Effector CD8-positive, alpha-beta T cell (primary cell): ENCODE measurements at places on chromosomes 7 and 10.
A peak's percentile ranks its signal among the peaks of the same experiment; 100 is the strongest.

- no peak for DNase-seq
Measured at GRCh38 chr7:148856891-148857290, 27.2 kb downstream of the EZH2 start.

DNA sequence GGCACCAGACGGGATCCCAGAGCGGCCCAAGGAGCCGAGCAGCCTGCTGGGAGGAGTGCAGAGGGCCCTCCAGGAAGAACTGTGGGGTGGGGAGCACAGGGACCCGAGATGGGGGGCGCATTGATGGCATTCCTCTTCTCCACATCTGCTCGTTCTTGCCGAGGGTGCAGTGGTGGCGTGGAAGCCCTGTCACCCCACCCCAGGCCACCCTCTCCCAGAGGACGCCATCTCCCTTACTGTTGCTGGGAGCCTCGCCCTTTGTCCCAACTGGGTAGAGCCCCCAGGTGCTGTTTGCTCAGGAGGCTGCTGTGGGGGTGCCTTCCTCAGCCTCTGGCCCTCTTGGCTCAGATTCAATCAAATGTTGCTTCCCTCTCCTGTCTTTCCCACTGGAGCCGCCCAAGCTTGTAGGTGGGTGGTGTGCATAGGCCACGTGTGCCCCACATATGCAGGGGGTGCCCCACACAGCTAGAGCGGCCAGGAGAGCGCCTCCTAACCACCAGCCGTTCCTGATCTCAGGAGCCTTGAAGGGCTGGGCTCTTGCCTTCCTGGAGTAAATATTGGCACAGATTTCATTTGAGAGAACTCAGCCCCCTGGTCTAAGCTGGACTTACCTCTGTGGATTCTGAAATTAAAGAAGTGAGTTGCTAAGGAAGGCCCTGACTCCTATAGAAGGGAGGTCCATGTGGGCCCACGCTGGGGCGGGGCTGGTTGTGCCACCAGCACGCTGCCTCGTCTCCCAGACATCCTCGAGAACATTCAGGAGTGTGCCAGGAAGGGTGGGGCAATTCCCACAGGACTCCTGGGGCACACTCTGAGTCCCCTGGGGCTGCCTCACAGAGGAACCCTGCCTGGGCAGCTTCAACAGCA lies 39.2 kb downstream of the ZNF467 start:
- no peak for DNase-seq

DNA sequence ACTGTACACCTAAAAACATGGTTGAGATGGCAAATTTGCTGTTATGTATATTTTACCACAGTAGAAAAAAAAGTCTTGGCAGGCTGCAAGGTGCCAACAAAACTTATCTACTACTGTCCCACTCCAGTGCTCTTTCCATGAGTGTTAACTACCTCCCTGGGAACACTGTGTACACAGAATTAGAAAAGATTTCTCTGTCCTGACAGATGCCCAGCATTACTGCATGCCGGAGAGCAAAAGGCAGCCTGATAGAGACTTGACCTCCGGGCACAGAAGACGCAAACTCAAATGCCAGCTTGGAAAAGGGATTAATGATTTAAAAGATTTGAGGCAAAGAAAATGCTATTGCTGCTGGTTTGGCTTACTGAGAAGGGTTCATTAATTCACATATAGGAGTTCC lies 228.8 kb downstream of the TMEM178B start:
- no peak for DNase-seq

GRCh38 chr10:125102246-125102645 lies 58.1 kb downstream of the CTBP2 start:
- no peak for DNase-seq

DNA sequence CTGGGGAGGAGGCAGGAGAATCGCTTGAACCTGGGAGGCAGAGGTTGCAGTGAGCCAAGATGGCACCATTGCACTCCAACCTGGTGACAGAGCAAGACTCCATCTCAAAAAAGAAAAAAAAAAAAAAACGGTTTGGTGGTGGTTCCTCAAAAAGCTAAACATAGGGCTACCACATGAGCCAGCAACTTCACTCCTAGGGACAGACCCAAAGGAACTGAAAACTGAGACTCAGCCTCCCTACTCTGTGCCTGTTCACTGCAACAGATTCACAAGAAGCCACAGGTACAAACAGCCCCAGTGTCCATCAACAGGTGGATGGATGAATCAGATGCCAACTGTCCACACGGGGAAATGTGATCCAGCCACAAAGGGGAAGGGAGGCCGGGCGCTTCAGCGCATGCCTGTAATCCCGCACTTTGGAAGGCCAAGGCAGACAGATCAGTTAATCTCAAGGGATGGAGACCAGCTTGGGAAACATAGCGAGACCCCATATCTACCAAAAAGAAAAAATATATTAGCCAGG lies 79.1 kb upstream of the TNRC18 start:
- DNase-seq = no peak

- no peak for DNase-seq
Measured at GRCh38 chr10:34311679-34312078, 503.4 kb downstream of the PARD3 start.

DNA sequence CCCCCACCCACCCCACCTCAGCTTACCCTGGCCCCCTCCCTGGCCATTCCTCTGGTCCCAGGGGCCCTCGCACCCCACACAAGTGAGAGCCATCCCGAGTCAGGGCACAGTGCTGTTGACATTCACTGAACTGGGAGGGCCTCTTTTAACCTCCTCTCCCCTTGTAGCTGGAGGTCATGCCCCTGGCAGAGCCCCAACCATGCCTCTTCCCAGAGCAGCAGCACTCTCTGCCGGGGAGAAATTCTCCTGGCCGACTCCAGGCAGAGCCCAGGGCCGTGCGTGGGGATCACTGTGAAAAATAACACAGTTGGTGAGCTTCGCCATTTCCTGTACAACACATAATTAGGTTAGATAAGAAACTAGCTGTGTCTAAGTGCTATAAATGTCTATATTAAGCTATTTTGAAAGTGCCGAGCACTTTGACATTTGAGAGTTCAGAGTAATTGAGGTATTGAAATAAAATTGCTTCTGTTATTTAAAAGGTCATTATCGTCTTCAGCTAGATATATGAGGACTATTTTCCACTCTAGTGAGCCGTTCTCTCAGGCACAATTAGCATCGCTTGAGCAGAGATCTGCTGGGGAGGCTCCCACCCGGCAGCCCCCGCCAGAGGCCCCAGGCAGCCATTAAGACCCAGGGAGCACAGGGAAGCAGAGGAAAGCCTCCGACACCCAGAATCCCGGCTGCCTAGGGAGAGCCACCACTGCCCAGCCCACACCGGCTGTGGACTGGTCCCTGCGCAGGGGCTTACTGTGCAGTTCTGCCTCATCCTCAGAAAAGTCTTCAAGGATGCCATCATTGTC lies 62.4 kb upstream of the LRRC18 start:
- no peak for DNase-seq

GRCh38 chr10:21172542-21172929 lies 275.4 kb upstream of the NEBL start:
- DNase-seq = no peak

DNA sequence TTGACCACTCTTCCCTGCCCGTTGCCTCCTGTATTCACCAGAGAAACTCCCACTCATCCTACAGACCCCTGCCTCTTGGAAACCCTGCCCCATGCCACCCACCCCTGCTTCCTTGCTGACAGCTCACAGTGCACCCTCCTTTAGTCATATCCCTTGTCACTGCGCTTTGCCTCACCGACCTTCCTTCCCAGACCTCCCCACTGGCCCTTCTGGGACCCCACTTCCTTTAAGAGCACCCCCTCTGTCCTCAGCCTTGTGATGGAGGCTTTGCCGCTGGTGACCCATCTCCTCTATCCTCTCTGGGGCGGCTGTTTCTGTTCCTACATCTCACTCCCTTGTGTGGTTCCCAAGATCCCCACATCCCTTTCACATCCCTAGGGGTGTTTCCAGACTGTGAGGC lies 92.8 kb upstream of the ZMIZ1 start:
- DNase-seq = no peak

DNA sequence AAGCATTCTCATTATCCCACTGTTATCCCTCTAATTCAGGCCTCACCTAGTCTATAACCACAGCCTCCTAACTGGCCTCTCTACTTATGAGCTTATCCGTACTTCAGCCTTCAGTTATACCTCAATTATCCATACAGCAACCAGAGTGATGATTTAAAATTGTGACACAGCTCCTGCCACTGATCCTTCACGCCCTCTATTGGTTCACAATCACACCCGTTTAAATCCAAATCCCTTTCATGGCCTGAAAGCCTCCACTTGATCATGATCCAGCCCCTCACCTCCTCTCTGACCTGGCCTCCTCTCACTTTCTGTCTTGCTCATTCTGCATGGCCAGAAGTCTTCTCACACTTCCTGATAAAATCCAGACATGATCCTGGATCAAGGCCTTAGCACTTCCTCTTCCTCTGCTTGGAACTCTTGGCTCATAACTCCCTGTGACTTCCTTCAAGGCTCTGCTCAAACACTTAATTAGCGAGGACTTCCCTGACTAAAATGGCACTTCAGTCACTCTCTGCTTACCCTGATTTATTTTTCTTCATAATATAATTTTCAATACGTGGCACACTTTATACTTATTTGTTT lies 19.0 kb upstream of the TMEM26 start:
- DNase-seq = no peak

GRCh38 chr7:142194201-142194600 lies 63.7 kb downstream of the PRSS58 start:
- DNase-seq = no peak

GRCh38 chr7:102101111-102101551 lies 185.5 kb upstream of the SH2B2 start:
- no peak for DNase-seq

- DNase-seq = no peak
Measured at GRCh38 chr7:81110673-81111072, 191.8 kb upstream of the SEMA3C start.

- peak; percentile 67 for DNase-seq
Measured at GRCh38 chr7:134458806-134459698, at the start of gene AKR1B1. Gene AKR1B1 (minus strand): TSS chr7:134459100. CDS start chr7:134459062, 38 bp downstream.

GRCh38 chr7:92246360-92247101 lies 757 bp downstream of the ANKIB1 start:
- peak; percentile 36 for DNase-seq

DNA sequence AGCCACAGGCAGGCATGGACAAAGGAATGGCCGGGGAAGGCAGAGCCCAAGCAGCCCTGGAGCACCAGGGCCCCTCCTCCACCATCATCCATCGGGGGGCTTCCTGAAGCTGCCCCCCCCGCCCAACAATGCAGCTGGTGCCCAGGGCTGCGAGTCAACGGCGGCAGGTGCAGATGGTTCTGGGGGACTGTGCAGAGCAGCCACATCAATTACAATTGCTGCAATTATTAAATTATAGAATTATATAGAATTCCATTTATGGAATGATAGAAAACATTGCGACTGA lies 28.3 kb downstream of the EBF3 start:
- DNase-seq = no peak

GRCh38 chr7:112080978-112081377 lies 125.2 kb downstream of the DOCK4 start:
- DNase-seq = no peak

DNA sequence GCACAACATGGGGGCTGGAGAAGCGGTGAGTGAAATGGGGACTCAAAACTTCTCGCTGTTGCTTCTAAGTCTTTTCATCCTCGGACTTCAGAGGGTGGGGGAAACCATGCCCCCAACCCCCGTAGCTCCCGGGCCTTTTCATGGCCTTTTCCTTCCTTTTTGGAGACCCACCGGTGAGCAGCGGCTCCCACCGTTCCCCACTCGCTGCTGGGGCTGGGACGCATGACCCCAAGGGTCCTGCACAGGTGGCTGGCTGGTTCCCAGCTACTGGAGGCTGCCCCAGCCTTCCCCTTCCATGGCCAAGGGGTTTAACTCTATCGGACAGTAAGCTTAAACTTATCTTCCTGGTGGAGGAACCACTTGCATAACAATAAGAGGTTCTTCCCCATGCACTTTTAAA lies 194.3 kb upstream of the FERD3L start:
- DNase-seq = no peak

DNA sequence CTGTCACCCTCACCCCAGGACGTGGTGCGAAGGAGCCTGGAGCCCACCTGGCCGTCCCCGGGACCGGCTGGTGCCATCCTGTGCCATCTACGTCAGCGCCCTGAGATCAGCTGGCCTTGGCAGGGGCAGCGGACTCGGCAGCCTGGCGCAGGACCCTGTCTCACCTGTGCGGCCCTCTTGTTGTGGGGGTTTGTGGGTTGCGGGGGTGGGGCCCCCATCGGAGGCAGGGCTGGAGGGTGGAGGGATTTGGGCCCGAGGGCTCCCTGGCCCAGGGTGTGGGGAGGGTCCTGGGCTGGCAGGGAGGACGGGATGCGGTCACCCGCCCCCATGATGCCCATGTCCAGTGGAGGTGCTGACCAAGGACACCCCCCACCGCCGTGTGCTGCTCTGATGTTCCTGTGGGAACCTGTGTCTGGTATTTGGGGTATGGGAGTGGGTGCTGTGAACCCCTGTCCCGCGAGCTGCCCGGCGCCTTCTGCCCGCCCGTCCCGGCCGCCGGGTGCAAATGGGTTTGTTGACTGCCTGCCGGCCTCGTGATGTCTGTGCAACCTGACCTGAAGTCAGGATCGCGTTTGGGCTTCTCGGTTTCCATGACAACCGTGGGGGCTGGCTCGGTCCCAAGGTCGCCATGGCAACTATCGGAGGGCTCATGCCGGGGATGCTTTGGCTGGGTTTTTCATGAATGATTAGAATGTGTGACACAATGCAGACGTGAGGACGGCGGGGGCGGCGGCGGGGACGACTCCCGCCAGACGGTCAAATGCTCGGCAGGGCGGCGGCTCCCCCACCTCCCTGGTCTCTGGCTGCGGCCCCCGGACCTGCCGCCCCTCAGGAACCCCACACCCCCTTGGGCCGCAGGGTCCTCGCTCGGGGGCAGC lies 7.3 kb downstream of the MAFK start:
- peak; percentile 22 for DNase-seq

- no peak for DNase-seq
Measured at GRCh38 chr10:33709008-33709753, 374.7 kb upstream of the NRP1 start.

DNA sequence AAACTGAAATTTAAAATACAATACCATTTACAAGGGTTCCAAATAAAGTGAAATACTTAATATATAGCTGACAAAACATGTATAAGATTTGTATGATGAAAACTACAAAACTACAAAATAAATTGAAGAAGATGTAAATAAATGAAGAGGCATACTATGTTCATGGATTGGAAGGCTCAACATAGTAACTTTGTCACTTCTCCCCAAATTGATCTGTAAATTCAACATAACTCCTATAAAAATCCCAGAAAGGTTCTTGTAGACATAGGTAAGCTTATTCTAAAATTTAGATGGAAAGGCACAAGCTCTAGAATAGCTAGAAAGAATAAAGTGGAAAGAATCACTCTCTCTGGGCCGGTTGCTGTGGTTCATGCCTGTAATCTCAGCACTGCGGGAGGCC lies 24.2 kb upstream of the NFKB2 start:
- DNase-seq = no peak

DNA sequence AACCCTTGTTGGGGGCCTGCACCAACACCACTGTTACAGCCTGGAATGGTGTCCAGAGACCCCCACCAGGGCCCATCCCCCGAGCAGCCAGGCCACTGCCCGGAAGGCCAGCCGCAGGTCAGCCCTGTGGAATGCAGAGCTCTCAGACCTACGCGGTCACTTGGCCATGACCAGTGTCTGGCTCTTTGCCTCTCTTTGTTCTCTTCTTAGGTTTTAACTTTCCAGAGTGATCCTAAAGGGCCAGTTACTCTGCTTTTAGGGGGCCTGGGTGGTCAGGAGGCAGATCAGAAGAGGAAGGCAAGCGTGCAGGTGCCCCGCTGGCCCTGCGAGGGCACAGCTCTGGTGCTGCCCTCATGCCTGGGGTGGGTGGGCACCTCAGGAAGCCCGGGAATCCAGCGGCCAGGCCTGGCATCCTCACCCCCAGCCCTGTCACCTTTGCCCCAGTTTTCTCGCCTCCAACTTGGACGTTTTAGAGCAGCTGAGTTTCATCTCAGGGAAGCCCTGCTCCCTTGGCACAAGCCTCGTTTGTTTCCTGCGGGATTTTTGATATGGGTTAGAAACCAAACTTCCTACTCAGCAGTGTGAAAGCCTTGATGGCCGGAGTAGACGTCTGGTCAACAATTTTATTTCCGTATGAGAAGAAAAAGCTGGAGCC lies 62.5 kb upstream of the CHST15 start:
- DNase-seq = no peak
